Activated CD8-positive, alpha-beta memory T cell treated with anti-CD3 and anti-CD28 coated beads for 24 hours (primary cell): ENCODE measurements at places on chromosomes 3 and 15.

DNA sequence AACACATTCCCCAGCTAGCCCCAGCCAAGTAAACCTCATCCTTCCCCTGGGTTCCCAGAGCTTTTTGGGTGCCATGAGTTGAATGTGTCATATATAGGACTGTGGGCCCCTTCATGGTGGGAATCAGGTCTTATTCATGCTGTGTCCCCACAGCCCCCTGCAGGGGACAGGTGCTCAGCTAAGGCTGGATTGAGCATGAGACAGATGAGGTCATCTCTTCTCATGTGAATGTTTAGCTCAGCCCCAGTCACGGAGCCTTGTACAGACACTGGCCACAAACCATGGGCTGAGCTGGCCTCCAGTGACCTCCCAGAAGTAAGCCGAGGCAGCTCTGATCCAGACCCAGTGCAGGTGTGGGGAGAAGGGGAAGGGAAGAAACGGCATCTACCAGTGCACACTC lies 70.7 kb downstream of the C3orf70 start:
- no peak for DNase-seq

- no peak for DNase-seq
These were observed 49.5 kb upstream of the MCF2L2 start for GRCh38 chr3:183477801-183478456.

DNA sequence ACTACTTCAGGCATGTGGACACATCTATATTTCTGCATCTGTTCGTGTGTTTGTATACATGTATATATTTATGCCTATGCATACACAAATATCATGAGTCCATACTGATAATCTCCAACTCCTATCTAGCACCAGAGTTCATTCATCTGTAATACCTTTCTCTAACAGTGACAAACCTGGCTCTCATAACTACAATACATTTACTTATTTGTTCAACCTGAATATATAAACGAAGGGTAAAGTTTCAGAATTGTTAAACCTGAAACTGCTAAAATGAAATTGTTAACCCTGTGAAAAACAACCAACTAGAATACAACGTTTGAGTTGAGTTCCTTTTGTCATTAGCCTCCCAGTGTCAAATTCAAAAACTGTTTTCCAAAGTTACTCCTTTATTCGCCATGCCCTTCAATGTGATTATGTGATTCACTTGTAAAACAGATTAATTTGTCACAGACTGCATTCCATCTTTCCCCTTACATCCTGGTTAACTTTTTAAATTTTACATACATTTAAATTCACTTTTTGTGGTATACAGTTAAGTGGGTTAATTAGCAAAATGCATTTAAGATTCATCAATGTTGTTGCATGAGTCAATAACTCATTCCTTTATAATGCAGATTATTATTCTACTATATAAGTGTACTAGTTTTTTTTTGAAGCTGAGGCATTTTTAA lies 58.5 kb downstream of the PIK3R4 start:
- no peak for DNase-seq

DNA sequence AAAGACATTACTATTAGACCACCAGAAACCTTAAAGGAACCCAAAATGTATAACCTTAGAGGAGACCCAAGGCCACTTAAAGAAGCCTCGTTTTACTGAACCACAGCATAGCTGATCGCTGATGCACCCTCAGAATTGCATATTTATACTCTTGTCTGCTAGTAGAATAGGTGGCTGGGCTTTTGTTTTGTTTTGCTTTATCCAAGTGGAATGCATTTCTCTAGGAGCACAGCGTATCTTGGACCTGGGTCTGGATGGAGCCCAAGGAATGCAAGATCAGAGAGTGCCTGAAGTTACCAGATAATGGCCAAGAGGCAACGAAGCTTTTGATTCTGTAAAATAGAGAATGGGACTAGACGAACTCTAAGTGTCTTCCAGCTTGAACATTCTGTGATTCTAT lies 129.2 kb upstream of the COL8A1 start:
- DNase-seq = no peak
